ENCODE measurements at places on chromosomes 2 and 18.

DNA sequence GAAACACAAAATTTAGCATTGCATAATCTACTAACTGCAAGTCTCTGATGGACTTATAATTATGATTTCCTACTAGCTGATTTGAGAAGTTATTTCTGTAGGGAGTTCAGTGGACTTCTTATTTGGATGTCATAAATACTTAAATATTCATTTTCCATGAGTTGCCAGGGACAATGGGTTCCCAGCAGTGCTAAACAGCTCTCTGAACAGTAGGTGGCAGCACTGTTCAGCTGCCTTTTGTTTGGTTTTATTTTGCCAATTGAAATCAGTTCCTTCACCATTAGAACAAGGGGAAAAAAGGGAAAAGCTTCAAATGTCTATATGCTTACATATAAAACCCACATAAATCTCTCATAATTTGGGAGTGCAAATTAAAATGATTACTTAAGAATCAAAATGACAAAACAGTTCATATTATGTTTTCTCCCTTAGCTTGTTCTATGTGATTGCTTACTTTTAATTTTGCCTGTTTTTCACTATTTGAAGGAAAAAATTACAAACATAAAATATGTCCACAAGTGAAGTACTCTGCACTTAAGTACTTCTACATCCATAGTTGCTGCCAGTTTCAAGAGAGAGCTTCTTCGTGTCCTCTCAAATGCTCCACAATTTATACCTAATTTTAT is 898.9 kb downstream of the CPS1 start:
- peak; percentile 50 for DNase-seq

- no peak for DNase-seq
Observed at GRCh38 chr18:58098706-58099105, 54.7 kb downstream of the NEDD4L start.

- peak; percentile 90 for DNase-seq
Observed at GRCh38 chr2:27920148-27920885, 29.8 kb downstream of the BABAM2 start.

DNA sequence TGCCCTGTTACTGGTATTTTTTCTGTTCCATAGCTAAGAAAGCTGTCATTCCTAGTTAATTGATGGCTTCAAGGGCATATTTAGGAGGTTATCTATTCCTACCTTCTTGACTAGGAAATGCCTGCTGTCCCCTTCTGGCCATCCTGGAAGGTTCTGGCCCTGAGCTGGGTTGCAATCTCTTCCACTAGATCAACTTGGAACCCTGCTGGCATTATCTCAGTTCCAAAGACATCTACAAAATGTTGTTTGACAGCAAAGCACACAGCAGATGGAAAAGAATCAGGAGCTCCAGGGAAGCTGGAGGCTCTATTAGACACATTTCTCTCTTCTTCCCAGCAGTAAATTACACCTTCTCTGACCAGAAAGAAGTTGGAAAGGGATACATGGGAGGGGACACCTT is 192.1 kb downstream of the ARHGAP28 start:
- no peak for DNase-seq

DNA sequence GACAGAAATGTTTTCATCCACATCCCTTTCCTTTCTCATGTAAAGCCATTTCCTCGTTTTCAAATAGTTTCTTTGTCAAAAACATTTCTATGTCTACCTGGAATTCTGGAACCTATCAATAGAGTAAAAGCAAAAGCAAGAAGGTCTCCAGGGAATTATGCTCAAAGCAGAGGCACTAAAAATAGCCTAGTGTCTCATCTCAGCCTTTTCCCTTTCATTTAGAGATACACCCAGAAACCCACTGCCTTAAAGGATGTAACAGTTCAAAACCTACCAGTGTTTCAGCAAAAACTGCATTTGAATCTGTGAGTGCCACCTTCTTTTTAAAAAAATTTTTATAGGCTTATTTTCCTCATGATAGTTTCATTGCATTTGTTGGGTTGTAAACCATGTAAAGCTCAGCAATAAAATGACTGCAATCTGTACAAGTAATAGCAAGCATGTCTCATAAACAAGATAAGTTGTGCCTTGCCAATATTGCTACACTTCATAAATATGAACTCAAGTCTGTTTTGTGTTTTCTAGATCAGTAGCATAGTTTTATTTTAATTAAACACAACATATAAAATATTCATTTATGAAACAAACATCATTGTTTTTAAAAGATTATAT is 927.3 kb upstream of the ACVR2A start:
- no peak for DNase-seq
